ENCODE measurements at places on chromosomes 4 and X. TPM values are rescaled to one million over a fixed set of nuclear protein-coding genes. Genes with fewer than 3 reads are reported as not detected.
A peak's percentile ranks its signal among the peaks of the same experiment; 100 is the strongest.

DNA sequence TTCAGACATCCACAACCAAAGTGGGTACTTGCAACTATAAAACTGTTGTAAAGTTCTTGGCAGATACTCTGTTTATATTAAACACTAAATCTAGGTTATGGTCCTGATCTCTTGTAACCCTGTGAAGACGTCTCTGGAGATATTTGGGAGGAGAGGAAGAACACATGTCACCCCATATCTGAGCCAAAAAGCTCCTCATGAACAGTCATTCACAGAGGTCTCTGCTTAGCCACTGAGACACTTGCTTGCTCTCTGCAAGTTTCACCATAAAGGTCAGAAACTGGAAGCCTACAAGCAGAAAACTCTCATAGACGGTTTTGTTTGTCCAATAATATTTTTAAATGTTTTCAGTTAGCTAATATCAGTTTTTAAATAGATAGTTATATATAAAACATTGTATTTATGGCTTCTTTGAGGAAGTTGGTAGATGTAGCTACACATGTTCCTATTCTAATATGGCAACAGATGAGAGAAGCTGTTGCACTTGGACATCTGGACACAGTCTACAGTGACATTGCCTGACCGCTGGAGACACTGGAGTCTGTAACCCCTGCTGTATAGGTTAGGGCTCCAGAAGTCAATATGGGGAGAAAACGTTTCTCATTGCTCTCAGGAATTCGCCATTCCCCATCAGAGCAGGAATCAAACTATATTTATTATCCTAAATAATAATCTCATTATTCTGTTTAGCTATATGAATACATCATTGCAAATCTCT is 73.6 kb downstream of the C4orf46 start:
- H3K4me1 ChIP-seq = no peaks in the 10 kb centered on the region
- H3K27me3 ChIP-seq = peaks cover 1% of the 10 kb centered on the region

- H3K27me3 ChIP-seq = no peaks in the 10 kb centered on the region
- no peak overlapping the region for H3K27ac ChIP-seq
- DNase-seq = no peak
- H3K4me1 ChIP-seq = no peaks in the 10 kb centered on the region
- no peak overlapping the region for H3K4me3 ChIP-seq
Observed at GRCh38 chr4:139828966-139829664, 163.5 kb downstream of the MGST2 start.

DNA sequence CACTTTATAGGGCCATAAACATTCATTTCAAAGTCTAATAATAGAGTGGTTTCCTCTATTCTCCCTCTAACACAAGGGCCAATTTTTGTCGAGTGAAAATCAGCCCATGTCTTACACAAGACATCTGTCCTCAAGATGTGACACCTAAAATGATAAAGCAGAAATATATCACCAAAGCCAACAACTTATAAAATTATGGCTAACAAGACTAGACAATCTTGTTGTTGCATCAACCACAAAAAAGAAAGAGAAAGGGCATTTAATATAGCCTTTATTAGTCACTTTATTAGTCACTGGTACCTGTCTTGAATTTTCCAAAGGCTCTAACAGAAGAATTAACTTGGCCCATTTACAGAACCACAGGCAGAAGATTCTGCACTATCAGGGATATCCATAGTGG is 161.6 kb downstream of the SMIM20 start:
- no peaks in the 10 kb centered on the region for H3K27me3 ChIP-seq
- no peak overlapping the region for H3K27ac ChIP-seq
- DNase-seq = no peak
- no peaks in the 10 kb centered on the region for H3K36me3 ChIP-seq
- H3K4me1 ChIP-seq = no peaks in the 10 kb centered on the region
- no peak overlapping the region for H3K4me3 ChIP-seq

DNA sequence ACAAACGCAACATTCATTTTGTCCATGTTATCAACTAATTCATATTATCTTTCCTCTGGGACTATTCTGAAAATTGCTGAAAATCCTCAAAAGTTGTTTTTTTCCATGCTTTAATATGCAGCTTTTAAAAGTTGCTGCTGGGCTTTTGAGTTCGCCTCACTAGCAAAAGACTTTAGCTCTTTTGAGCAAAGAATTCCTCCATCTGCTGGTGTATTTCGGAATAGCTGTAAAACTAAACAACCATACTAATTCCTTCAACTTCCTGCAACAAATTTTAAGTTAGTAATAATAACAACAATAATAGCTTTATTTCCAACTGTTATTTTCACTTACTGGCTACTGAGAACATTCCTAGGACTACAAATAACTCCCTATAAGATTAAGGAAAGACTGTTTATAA is 124.5 kb upstream of the PLAC1 start:
- peak; percentile 59 for DNase-seq
- no peak overlapping the region for H3K27ac ChIP-seq
- no peak overlapping the region for H3K4me3 ChIP-seq
- no peaks in the 10 kb centered on the region for H3K27me3 ChIP-seq
- no peaks in the 10 kb centered on the region for H3K4me1 ChIP-seq

- no peak overlapping the region for H3K27ac ChIP-seq
- H3K27me3 ChIP-seq = peaks cover 20% of the 10 kb centered on the region
- H3K36me3 ChIP-seq = no peaks in the 10 kb centered on the region
- H3K4me1 ChIP-seq = no peaks in the 10 kb centered on the region
- no peak for DNase-seq
Observed at GRCh38 chr4:38582445-38582844, 81.6 kb upstream of the KLF3 start.

GRCh38 chrX:38941675-38942074 is 140.4 kb downstream of the MID1IP1 start:
- no peaks in the 10 kb centered on the region for H3K36me3 ChIP-seq
- H3K27me3 ChIP-seq = no peaks in the 10 kb centered on the region
- H3K27ac ChIP-seq = no peak overlapping the region
- peak; percentile 6 for DNase-seq
- no peaks in the 10 kb centered on the region for H3K4me1 ChIP-seq

DNA sequence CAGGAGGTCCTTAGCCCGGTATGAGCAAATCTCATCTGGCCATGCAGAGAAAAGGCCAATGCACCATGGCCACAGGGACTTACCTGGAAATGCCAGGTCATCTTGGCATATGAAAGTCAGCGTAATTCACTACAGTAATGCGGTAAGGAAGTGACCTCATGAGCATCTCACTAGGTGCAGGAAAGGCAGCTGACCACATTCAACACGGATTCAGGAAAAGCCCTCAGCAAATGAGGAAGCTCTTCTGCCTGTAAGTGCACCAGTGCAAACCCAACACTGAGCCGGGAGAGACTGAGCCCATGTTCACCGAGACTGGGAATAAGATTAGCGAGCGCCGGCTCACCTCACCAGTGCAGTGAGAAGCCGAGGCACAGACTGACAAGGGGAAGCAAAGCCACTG is 23.7 kb downstream of the LRPAP1 start:
- no peak overlapping the region for H3K4me3 ChIP-seq
- no peaks in the 10 kb centered on the region for H3K27me3 ChIP-seq
- H3K4me1 ChIP-seq = no peaks in the 10 kb centered on the region
- DNase-seq = no peak

DNA sequence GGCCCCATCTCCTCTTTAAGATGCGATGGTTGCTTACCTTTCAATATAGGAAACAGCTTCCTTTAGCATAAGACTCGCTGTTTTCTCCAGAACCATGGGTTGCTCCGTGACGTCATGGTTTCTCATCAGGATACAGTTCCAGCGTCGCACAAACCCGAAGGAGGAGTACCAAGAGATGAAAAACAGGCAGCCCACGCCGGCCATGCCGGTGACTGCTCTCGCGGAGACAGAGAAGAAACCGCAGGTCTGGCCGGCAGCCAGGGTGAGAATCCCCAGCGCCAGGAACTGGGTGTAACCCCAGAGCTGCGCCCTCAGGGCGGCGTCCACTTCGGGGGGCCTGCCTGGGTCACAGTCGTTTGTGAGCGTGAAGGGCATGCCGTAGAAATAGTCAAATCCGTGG is 11.4 kb downstream of the ARSD start:
- H3K27me3 ChIP-seq = no peaks in the 10 kb centered on the region
- DNase-seq = no peak
- peaks cover 3% of the 10 kb centered on the region for H3K36me3 ChIP-seq

GRCh38 chr4:74039315-74039763 is 850 bp upstream of the CXCL3 start:
- H3K27me3 ChIP-seq = no peaks in the 10 kb centered on the region
- peak overlapping the region; percentile 84 for H3K4me3 ChIP-seq
- no peak overlapping the region for H3K27ac ChIP-seq

DNA sequence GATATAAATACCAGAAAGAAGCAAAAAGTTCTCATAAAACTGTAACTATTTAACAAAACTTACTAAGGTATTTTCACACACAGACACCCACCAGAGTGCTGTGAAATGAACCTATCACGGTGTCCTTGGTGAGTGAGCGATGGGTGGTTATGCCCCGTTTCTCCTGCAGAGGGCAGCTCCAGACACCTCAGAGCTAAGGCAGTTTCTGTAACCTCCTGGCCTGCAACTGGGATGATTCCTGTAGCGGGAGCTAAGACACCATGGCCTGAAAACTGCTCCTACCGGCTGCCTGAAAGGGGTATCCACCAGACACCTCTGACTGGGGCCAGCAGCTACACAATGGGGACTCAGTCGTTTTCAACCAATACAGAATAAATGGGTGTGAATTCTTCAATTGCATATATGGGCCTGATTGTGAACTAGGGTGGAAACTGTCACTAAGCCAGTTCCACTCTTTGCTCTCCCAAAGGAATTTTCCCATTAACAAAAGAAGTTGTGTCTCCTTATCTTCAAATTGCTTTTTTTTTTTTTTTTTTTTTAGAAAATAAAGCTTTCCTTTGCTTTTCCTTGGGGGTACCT is 2375.8 kb upstream of the TENM3 start:
- no peaks in the 10 kb centered on the region for H3K27me3 ChIP-seq
- H3K36me3 ChIP-seq = no peaks in the 10 kb centered on the region
- no peak overlapping the region for H3K4me3 ChIP-seq
- peak; percentile 57 for DNase-seq
- H3K27ac ChIP-seq = no peak overlapping the region

- H3K4me3 ChIP-seq = no peak overlapping the region
- DNase-seq = no peak
- H3K4me1 ChIP-seq = no peaks in the 10 kb centered on the region
- H3K36me3 ChIP-seq = no peaks in the 10 kb centered on the region
- no peak overlapping the region for H3K27ac ChIP-seq
Observed at GRCh38 chr4:35541888-35542213, 702.5 kb downstream of the ARAP2 start.

GRCh38 chrX:9269134-9269533 is 195.7 kb upstream of the TBL1X start:
- no peaks in the 10 kb centered on the region for H3K27me3 ChIP-seq
- no peak overlapping the region for H3K4me3 ChIP-seq
- H3K4me1 ChIP-seq = no peaks in the 10 kb centered on the region
- H3K36me3 ChIP-seq = no peaks in the 10 kb centered on the region
- DNase-seq = no peak

- peaks cover 33% of the 10 kb centered on the region for H3K4me1 ChIP-seq
- H3K36me3 ChIP-seq = peaks cover 2% of the 10 kb centered on the region
- H3K27me3 ChIP-seq = no peaks in the 10 kb centered on the region
- no peak overlapping the region for H3K27ac ChIP-seq
Observed at GRCh38 chr4:2866891-2867290, 23.2 kb downstream of the ADD1 start.

- H3K27me3 ChIP-seq = no peaks in the 10 kb centered on the region
- H3K4me3 ChIP-seq = no peak overlapping the region
- no peak overlapping the region for H3K27ac ChIP-seq
- H3K36me3 ChIP-seq = peaks cover 40% of the 10 kb centered on the region
- no peak for DNase-seq
Observed at GRCh38 chr4:183289688-183290087, 30.4 kb downstream of the CLDN22 start.

DNA sequence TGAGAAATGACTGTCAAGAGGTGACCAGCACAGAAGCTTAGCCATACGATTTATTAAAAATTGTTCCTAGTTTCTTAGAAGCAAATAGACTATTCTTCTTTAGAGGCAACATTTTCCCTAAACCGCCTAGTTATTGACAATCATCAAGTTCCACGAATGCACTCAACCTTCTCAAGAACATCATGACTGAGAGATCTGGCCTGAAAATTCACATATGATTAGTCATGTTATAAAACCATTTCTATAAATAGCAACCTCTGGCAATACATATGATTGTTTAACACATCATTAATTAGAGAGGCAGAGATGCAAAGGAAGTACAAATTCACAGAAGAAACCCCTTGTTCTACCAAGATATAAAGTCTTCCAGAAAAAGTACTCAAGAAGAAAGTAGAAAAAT is 6.7 kb downstream of the NUP62CL start:
- H3K4me3 ChIP-seq = no peak overlapping the region
- no peak overlapping the region for H3K27ac ChIP-seq
- DNase-seq = no peak
- no peaks in the 10 kb centered on the region for H3K4me1 ChIP-seq
- no peaks in the 10 kb centered on the region for H3K36me3 ChIP-seq

GRCh38 chrX:132775263-132775823 is 183.1 kb downstream of the HS6ST2 start:
- no peaks in the 10 kb centered on the region for H3K36me3 ChIP-seq
- no peak overlapping the region for H3K4me3 ChIP-seq
- no peak for DNase-seq

- no peak overlapping the region for H3K4me3 ChIP-seq
- DNase-seq = no peak
- H3K27ac ChIP-seq = no peak overlapping the region
- H3K36me3 ChIP-seq = no peaks in the 10 kb centered on the region
- no peaks in the 10 kb centered on the region for H3K27me3 ChIP-seq
Observed at GRCh38 chr4:14157262-14157661, 529.7 kb upstream of the BOD1L1 start.

GRCh38 chr4:102823897-102824296 is 3.5 kb downstream of the UBE2D3 start:
- H3K27ac ChIP-seq = no peak overlapping the region
- 0 out of 2 replicates have a peak, but pooled peaks cover under 1% of the 10 kb centered on the region for H3K4me1 ChIP-seq
- H3K27me3 ChIP-seq = no peaks in the 10 kb centered on the region
- H3K4me3 ChIP-seq = peak overlapping the region; percentile 8
- H3K36me3 ChIP-seq = peaks cover 5% of the 10 kb centered on the region
- peak; percentile 57 for DNase-seq

DNA sequence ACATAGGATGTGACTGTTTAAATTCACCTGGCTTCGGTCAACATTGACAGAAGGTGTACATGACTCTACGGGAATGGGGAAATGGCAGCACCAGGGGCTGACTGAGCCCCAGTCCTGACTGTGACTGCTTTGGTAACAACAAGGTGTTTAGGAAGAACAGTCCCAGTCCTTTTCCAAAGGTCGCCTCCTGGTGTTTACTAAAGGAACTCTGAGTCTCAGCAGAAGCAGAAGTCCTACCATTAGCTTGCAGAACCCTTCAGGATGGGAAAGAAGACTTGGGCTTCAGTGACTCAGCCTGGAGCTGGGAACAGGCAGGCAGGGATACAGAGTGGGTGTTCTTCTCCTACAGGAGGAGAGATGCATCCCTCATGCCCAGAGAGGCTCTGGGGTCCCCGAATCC is 103.3 kb downstream of the MGST2 start:
- no peaks in the 10 kb centered on the region for H3K36me3 ChIP-seq
- no peaks in the 10 kb centered on the region for H3K27me3 ChIP-seq
- no peak for DNase-seq
- no peaks in the 10 kb centered on the region for H3K4me1 ChIP-seq
- no peak overlapping the region for H3K4me3 ChIP-seq
- H3K27ac ChIP-seq = no peak overlapping the region

Gene NDNF
- under 0.01 TPM for total RNA-seq

Gene OCIAD1
- 86.9 TPM for total RNA-seq

Gene TMPRSS11A
- not detected for total RNA-seq

Gene PCDH18
- 108 TPM for total RNA-seq

Gene APBB2
- 64.7 TPM for total RNA-seq

Gene CLDN22
- total RNA-seq = not detected

Gene S100P
- total RNA-seq = not detected

Gene PITX2
- total RNA-seq = 3.6 TPM

All from IMR-90 (cell line).